ENCODE measurements at places on chromosomes 1 and 21.
A peak's percentile ranks its signal among the peaks of the same experiment; 100 is the strongest.

DNA sequence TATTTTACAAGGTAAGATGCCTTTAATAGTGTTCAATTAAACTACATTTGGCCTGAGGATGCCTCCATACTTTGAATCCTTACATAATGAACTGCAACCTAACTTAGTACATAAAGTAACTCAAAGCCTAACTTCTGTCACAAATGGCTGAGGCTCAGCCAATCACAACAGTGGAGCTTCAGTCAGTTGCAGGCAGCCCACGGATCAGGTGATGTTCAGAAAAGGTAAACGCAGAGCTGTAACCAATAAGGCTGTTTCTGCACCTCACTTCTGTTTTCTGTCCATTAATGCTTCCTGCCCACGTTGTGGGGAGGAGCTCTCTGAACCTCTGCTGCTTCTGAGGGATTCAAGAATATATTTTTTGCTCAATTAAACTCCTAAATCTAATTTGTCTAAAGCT is 94.8 kb upstream of the KIAA0040 start:
- DNase-seq = no peak

DNA sequence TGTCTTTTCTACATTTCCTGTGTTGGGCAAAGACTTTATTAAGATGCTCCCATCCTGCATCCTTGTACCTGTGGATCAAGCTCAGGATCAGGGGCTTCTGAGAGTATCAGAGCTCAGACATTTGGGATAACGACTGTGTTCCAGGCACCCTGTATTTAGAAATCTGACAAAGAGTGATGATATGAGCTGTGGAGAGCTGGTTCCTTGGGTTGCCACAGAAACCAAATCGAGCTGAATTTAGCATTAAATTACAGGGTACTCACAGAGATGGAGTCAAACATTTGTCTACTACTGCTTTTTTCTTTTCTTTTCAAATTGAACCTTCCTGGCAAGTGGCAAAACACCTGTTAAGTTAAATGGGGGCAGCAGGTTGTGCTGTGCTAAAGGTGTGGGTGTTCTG is 110.6 kb downstream of the XCL2 start:
- DNase-seq = no peak

- DNase-seq = no peak
Measured at GRCh38 chr1:226719596-226720387, 19.3 kb downstream of the ITPKB start.

DNA sequence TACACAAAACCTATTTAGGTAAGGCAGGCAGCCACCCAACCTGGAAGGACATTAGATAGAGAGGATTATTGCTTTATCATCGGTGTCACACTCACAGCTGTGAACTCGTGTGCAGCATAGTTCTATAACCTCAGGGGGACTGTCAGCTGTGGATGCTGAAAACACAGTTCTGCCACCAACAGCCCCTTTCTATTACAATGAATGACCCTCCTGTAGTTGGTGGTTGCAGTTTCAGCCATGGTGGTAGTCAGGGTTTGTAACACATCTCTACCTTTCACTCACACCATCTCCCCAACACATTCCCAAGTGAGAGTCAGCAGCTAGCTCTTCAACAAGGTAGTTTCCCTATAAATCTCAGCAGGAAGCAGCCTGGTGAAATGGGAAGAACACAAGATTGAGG is 136.8 kb downstream of the ZC3H11B start:
- no peak for DNase-seq

- DNase-seq = no peak
Measured at GRCh38 chr1:47519491-47519890, 81.6 kb downstream of the FOXD2 start.

DNA sequence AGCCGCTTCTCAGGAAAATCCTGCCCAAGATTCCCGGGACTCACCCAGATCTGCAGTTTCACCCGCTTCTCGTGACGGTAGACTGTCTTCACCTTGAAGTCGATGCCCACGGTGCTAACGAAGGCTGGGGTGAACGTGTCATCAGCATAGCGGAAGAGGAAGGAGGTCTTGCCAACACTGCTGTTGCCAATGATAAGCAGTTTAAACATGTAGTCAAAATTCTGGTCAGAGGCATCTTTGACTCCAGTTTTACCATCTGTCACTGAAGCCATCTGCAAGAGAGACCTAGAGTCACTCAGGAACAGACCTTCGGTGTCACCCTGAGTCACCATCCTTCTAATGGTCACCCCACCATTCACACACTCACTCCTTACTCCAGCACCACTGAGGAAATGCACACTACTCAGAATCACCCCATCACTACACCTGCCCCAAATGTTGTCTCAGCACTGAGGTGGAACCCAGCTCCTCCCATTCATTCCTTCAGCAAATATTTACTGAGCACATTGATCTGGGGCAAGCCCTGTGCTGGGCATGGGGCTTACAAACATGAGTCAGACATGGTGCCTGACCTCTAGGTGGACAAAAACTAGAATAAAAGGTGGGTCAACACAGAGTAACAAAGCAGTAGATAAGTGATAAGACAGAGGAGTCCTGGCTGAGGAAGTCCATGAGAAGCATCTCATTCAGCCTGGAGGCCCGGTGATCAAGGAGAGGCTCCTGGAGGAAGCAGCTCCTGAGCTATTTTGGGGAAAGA is 13.5 kb downstream of the RAB3B start:
- DNase-seq = no peak

DNA sequence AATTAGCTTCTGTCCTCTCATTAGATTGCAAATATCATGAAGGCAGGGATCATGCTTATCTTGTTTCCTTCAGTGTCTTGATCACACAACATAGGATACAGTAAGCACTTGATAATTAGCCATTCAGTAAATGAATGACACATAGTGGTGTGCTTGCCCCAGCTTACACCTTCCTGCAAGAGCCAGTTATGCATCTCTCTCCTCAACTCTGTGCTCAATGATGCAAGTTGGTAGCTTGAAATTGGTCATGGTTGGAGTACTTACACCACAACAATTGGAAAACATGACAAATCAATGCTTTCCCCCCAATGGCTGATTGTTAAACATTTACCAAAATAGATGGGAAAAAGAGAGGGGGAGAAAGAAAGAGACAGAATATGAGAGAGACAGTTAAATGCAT is 129.2 kb downstream of the NUF2 start:
- no peak for DNase-seq

GRCh38 chr1:53594391-53595180 is 135.4 kb downstream of the DMRTB1 start:
- DNase-seq = no peak

DNA sequence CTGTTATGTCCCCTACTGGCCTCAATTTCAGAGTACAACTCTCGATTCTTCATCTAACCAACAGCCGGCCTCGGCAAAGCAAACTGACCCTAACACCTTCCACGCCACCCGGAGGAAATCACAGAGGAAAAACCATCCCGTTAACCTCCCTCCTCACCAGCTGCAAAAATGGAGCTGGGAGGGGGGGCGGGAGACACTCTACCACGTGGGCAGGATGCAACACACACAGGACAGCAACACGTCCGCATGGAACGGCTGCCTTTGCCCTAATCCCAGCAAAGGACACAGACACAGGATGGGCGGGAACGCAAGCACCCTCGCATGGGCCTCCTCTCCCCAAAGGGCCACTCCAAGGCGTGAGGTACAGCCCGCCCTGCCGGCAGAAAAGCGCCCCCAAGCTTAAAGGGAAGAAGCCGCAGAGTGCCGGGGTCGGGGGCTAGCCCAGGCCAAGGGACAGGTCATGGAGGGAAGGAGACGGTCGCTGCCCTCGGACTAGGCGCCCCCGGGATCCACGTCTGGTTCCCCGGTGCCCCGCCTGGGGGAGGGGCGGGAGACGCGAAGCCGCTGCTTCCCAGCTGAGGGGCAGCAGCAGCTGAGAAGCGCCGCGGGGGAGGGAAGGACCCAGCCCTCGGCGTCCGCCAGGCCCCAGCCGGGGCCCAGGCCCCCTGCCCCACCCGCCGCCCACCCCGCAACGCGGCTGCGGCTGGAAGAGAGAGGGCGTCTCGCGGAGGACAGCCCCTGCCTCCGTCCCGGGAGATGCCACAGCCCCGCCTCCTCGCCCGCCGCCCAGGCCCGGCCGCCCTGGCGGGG is 590 bp downstream of the FOXJ3 start:
- peak; percentile 52 for DNase-seq

- DNase-seq = no peak
Measured at GRCh38 chr1:30596470-30596869, 126.9 kb downstream of the MATN1 start.

DNA sequence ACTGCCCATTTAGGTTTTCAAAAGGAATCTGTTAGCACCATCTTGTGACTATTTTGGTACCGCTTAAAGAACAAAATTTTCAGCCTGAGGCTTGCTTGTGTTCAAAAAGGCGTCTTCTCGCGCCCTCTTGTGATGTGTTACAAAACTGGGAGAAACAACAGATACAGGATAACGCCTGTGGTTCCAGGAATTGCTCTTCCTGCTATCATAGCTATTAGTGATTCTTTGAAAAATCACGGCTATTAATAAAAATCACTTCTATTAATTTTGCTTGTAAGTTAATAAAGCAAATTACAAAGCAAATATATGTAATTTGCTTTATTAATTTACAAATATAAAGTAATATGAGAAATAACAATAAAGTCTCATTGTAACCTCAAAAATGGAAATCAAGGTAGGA is 82.2 kb upstream of the ABCD3 start:
- no peak for DNase-seq

DNA sequence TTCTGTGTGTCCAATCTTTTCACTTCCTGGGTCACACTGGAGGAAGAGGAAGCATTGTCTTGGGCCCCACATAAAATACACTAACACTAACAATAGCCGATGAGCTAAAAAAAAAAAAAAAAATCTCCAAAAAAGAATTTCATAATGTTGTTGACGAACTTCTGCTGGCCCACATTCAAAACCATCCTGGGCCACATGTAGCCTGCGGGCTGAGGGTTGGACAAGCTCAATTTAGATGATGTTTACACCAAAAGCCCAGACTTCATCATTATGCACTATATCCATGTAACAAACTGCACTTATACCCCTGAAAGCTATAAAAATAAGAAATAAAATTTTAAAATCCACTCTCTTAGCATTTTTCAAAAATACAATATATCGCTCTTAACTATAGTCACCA is 187.8 kb upstream of the PTBP2 start:
- no peak for DNase-seq

- DNase-seq = no peak
Measured at GRCh38 chr1:68293122-68293521, 60.8 kb upstream of the WLS start.

- no peak for DNase-seq
Measured at GRCh38 chr1:109617291-109617801, 2.1 kb downstream of the GNAT2 start.

GRCh38 chr1:76281306-76281705 is 206.8 kb downstream of the ST6GALNAC3 start:
- no peak for DNase-seq

DNA sequence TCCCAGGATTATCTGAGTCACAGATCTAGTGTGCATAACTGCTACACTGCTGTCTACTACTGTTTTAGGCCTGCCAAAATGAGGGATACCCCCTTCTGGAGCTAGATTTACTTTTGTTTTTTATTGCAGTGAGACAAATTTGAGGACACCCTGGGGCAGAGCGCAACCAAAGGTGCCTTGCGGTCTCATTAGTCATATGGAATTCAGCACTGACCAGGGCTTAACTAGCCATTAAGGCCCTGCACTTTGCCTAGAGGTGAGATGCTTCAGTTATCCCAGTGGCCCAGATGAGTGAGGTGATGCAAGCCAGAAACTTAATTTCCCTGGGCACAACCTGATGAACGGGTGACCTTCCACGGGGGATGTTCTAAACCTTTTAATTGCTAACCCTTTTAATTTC is 998 bp upstream of the SPAG17 start:
- no peak for DNase-seq

DNA sequence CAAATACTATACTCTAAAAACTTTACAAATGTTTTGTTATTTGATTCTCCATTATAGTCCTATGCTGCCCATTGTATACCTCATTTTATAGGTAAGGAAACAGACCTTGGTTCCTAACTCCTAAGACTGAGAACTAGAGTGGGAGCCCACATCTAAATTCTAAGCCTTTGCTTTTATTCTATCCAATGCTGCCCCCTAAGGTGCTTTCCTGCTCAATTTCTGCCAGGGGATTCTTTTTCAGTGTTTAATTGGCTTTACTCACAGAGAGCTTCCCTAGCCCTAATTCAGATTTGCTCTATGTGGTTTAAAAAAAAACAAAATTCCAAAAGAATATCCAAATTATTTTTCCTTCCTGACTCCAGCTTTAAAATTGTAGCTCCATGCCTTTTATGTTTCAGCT is 64.5 kb downstream of the KIF14 start:
- no peak for DNase-seq

GRCh38 chr1:44831516-44831915 is 11.5 kb downstream of the PTCH2 start:
- DNase-seq = no peak

GRCh38 chr1:45353685-45354084 is 13.4 kb upstream of the MUTYH start:
- no peak for DNase-seq

GRCh38 chr1:212691561-212692071 is 8.0 kb downstream of the BATF3 start:
- no peak for DNase-seq

DNA sequence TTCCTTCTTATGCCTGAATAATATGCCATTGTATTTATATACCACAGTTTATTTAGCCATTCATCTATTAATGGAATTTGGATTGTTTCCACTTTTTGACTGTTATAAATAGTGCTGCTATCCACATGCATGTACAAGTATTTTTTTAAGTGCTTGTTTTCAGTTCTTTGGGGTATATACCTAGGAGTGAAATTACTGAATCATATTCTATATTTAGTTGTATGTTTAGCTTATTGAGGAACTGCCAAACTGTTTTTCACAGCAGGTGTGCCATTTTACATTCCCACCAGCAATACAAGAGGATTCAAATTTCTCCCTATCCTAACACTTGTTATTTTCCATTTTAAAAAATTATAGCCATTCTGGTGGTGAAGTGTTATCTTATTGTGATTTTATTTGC is 7.6 kb upstream of the HJV start:
- no peak for DNase-seq

DNA sequence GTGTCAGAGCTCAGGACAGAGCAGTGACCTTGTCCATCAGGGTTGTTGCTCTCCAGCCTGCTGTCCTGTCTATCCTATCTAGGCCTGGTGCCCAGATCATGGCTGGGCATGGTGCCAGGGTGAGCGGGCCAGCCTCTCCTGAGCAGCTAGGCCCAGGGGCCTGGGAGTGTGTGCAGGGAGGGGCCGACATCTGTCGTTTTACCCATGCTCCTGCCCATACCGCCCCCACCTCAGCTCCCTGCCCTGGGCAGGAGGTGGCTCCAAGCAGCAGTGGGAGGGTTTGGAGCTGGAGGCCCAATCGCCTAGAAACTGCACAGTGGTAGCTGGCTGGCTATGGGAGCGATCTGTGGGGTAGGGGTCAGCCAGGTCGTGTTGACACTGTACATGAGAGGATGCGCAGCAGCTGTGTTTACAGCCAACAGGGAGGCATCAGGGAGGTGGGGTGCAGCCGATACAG is 6.5 kb downstream of the INSRR start:
- no peak for DNase-seq

GRCh38 chr21:44371596-44371995 is 18.2 kb downstream of the TRPM2 start:
- DNase-seq = no peak

All from GOT3 (cell line).